CD4-positive, alpha-beta T cell (primary cell): ENCODE measurements at places on chromosomes 7 and 10.

DNA sequence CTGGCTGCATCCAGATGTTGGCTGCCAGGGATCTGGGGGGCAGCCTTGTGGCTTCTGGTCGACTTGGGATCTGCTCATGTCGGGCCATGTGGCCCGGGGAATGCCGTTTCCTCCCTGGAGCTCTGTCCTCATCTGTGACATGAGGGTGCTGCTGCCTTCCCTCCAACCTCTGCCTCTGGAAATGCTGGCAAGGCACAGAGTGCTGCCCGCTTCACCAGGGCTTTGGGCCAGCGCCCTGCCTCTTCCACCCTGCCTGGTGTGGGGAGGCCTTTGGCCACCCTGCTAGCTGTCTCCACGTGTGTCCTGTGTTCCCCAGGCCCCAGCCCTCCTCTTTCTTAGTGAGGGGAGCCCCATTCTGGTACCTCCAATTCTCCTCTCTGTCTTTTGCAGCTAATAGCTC is 5.8 kb upstream of the SMARCD3 start:
- DNase-seq = no peak

DNA sequence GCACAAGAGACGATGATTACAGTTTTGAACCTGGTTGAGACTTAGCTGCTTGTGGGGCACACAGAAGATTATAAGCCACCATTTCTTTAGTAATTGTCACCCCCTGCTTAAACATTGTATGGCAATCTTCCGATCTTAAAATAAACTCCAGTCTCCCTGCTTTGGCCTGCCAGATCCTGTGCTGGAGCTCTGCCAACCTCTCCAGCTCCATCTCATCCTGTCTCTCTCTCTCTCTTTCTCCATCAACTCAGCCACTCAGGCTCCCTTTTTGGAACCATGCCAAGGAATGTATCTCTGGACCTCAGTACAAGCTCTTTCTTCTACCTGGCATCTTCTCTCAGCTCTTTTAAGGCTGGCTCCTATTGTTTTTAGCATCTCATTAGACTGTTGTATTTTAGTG is 1053.2 kb downstream of the REEP3 start:
- DNase-seq = no peak

DNA sequence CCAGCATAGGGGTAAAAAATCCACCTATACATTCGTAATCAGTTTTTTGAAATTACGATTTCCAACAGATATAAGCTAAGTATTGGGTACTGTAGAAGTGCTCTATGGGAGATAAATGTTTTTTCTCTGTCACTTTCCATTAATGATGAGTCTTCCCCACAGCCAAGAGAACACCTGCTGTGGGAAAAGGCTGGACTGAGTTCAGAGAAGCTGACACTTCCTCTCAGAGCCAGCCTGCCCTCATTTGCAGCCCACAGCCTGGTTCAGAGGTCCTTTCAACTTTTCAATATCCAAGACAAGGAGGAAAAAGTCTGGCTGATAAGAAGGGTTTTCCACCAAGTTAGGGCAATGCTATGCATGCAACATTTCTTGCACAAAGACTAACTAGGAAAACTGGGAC is 64.5 kb upstream of the DNAJB12 start:
- DNase-seq = no peak

DNA sequence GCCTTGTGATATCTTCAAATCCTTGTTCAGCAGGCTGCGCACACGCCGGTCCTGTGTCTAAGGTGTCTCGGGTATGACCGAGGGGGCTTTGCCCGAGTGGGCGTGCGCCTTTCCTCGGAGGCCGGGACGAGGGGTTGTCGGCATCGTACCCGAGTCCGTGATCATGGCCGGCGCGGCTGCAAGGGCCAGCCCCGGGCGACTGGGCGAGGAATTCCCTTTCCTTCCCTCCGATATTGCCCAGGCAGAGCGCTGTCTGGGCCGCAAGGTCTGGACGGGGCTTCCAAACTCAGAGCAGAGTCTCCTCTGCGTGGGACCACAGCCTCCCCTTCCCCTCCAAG is 59.7 kb downstream of the ZNF467 start:
- DNase-seq = no peak

- no peak for DNase-seq
Measured at GRCh38 chr7:12893292-12893691, 205.9 kb downstream of the ARL4A start.

- DNase-seq = no peak
Measured at GRCh38 chr7:139582671-139583155, 59.2 kb downstream of the CLEC2L start.

DNA sequence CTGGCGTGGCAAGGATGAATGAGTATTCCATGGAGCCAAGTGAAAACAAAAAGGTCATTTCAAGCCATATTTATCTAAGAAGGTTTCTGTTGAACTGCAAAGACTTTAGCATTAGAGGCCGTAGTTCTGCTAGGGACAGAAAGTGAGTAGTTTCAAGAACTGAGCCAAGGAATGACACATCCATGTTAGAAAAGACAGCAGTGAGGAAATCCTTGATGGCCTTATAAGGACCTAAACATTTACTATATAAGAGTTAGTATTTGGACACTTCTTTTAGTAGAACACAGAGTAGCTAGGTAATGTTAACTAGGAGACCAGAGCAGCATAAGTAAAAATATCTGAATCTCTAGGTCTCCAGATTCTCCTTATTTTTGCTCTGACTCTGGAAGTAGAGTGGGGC is 329.8 kb upstream of the SEMA3D start:
- no peak for DNase-seq

GRCh38 chr7:21368317-21368716 is 59.6 kb upstream of the SP4 start:
- DNase-seq = no peak

- no peak for DNase-seq
Measured at GRCh38 chr10:86234107-86234506, 132.5 kb downstream of the GRID1 start.

DNA sequence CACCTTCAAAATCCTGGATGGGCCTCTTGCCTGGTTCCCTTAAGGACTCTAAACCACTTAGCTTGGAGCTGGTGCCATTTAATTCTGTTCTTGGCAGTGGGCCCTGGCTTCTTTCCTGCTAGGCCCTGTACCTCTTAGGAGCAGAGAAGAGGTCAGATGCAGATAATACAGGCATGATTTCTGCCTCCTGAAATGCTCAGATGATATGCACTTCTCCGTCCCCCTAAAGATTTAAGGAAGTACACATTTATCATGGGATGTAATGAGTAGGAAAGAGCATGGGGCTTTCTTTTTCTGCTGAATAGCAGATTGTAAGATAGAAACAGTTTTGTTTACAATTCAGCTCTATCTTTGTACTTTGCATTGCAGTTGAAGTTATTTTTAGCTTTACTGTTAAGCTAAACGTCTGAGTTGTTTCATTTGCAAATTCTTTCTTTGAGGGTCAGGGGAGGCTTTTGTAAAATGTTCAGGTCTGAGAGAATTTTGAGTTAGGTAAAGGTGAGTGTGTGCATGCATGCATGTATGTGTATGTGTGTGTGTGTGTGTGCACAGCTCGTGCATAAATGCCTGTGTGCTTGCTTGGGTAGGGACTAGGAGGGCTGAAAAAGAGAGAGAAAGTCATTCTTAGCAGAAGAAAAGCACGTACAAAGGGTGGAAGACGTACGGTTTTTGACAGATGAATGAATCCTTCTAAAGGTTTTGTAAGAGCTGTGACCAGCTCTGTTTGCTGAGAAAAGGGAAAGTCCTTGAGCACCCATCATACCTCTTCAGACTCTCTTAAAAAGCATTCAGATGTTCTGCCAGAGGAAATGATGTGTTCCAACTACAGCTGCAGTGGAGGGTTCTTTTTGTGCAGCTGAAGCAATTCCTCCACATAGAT is 364.2 kb downstream of the AUTS2 start:
- peak; percentile 7 for DNase-seq

DNA sequence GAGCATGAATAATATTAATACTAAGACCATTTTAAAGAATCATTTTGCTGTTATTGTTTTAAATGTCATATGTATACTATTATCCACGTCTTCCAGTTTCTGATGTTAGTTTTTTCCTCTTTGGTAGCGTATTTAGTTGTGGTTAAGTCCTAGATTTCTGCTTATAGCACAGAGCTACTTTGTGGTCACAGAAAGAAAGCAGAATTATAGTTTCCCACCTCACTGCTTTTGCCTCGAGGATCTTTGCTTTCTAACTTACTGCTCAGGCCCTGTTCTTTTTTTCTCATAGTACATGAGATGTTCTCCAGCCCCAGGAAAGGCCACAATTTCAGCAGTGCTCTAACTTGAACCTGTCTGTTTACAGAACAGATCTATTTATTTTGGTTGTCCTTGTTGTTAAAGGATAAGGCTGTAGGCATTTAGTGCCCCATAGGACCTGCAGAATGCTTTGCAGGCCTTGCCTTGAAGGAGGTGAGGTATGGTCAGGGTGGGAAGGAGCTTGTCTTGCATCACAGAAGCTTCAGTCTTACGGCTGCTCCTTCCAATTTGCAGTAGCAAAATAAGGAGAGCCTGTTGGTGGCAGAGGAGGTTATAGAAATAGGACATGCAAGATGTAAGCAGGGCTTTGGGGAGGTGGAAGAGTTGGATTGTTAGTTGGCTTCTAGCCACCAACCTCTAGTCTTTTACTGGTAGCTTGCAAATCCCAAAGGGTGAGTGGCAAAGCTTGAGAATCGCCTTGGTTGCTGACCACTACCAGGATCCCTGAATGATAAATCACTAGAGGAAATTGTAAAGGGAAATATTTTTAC is 129.1 kb downstream of the LRRC4 start:
- DNase-seq = no peak

GRCh38 chr7:32043688-32044087 is 26.5 kb downstream of the PDE1C start:
- DNase-seq = no peak

- DNase-seq = no peak
Measured at GRCh38 chr7:73919694-73920375, 58.9 kb downstream of the TMEM270 start.

- DNase-seq = no peak
Measured at GRCh38 chr10:2222631-2223030, 485.3 kb upstream of the ADARB2 start.

- no peak for DNase-seq
Measured at GRCh38 chr10:17848646-17849045, 39.5 kb downstream of the MRC1 start.

- no peak for DNase-seq
Measured at GRCh38 chr7:3301449-3301731, 338 bp downstream of the SDK1 start.

- no peak for DNase-seq
Measured at GRCh38 chr10:124651402-124651891, 92.7 kb downstream of the FAM53B start.

- DNase-seq = no peak
Measured at GRCh38 chr7:73779517-73779916, 9.4 kb upstream of the CLDN3 start.

GRCh38 chr7:25877802-25878789 is 273.9 kb upstream of the NFE2L3 start:
- no peak for DNase-seq

- no peak for DNase-seq
Measured at GRCh38 chr10:127922675-127923366, 15.9 kb downstream of the PTPRE start.

DNA sequence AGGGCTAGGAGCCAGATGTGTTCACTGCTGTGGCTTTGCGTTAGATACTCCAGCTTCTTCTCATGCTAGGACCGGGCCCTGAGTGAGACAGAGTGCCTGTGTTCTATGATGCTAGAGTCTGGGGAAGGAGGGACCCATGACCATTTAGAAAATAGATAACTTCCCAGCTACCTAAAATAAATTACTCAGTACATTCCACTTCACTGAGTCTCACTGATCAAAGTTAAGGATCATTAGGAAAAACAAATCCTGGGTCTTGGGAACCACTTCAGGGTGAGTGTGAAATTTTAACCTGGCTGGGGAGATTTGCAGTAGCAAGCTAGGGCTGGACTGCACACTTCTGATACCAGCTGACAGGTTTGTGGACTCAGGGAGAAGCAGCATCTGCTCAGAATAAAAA is 138.1 kb downstream of the EMX2 start:
- DNase-seq = no peak

DNA sequence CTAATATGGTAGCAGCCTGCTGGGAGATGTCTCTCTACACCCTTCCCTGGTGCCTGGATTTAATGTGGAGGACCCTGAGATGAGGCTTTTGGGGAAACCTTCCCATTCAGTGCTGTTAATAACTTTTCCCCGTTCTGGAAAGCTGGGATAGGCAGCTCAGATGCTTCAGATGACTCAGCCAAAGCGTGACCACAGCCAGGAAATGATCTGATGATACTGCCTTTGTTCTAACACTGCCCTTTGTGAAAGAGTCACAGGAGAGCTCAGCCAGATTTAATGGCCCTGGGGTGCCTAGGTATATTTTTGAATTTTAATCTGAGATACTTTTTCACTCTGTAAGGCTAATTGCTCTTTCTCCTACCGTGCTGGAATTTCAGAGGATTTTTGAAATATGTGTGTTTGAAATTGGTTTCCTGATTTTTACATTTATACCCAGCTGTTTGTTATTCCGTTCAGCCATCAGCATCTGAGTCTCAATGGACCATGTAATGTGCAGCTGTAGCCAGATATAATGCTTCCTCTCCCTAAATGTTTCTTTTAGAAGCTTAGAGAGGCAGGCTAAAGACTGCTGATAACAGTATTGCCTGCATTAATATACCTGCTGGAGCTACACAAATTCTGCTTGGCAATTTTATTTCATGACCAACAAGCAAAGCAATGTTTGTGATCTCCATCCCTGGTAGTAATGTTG is 17.8 kb downstream of the CELF2 start:
- DNase-seq = no peak

DNA sequence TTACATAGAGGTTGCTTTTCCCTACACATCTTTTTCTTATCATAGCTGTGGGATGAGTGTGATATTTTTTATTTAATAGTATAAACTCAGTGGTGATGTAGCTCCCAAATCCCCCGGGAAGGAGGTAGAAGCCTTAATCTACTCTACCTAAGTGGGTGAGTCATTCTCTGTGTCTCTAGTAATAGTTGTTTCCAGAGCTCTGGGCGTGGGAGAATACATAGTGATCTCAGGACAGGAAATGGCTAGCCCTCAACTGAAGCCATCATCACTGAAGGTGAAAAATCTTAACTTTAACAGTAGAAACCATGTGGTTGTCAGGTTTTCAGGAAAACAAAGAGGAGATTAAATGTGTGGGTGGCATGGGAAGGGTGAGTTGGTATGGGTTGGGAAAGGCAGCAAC is 278.4 kb downstream of the ANKRD30A start:
- no peak for DNase-seq

- DNase-seq = no peak
Measured at GRCh38 chr10:4352414-4352961, 473.5 kb upstream of the AKR1E2 start.

GRCh38 chr7:26365901-26366275 is 74.2 kb downstream of the SNX10 start:
- no peak for DNase-seq

DNA sequence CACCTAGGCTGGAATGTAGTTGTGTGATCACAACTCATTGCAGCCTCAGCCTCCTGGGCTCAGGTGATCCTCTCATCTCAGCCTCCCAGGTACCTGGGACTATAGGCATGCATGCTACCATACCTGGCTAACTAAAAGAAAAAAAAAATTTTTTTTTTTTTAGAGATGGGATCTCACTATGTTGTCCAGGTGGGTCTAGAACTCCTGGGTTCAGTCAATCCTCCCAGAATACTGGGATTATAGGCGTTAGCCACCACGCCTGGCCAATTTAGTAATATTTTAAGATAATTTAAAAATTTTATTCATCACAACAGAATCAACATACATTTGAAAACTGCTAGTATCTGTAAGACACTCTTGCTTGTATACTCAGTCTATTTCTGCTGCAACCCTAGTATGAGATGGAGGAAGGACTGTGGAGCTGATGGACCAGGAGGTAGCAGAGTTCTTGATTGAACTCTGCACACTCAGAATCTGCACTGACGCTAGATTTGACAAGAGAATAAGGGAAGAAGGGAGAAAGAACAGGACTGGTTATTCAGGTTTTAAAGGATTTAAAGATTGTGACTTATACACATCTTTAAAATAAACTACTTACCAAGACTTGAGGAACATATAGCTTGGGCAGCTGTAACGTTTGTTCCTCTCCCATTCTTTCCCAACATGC is 57.6 kb downstream of the VCL start:
- DNase-seq = no peak
